ENCODE measurements at places on chromosomes 7 and 10.

DNA sequence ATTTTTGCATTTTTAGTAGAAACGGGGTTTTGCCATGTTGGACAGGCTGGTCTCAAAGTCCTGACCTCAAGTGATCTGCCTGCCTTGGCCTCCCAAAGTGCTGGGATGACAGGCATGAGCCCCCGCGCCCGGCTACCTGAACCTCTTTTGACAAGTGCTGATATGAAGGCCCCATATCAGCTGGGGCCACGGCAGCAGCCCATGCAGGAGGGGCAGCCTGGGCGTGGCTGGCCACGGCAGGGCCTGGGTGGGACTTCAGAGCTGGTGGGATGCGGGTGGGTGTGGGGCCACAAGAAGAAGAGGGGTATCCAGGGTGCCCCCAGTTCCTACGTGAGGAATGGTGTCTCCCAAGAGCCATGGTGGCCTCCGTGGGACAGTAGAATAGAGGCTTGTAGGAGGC is 6.9 kb downstream of the LRRC27 start:
- DNase-seq: no peak

- no peak for DNase-seq
Measured at GRCh38 chr7:4079366-4079765, 602.7 kb upstream of the FOXK1 start.

DNA sequence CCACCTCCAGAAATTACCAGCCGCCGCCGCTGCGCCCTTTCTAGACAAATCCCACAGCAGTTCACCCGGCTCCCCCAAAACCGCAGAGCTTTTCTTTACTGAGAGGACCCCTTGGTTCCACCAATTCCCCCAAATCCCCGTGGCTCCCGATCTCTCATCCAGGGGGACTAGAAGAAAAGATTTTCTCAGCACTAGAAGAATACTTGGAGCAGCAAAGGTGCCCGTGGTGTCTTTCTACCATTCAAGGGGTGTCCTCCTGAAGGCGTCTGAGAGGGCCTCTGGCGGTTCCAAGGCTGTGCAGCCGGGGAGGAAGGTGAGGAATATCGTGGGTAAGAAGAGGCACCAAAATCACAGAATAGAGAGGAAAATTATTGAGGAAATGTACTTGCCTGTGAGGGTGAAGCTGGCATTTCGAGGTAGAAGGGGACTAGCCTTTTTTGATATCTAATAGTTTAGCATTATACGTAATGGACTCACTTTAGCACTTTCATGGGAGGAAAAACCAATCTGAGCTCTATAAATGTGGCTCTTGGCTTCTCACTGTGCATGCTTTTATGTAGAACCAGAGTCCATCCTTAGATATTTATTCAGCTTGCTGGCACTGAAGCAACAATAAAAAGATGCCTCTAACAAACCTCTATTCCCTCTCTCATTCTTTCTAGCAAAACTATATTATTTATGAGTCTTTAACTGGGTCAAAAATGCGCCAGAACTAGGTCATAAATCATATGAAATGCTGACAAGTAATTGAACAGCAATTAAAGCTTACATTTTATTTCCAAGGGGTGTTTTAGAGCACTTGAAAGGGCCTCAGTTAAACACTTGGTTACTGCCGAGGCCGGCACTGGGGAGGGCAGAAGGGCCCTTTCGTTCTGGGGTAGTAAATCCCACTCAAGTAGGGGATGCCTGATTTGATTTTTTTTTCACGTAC is 13.8 kb upstream of the HOXA2 start:
- DNase-seq: no peak

GRCh38 chr10:124152139-124153022 is 59.0 kb upstream of the CHST15 start:
- DNase-seq: no peak

DNA sequence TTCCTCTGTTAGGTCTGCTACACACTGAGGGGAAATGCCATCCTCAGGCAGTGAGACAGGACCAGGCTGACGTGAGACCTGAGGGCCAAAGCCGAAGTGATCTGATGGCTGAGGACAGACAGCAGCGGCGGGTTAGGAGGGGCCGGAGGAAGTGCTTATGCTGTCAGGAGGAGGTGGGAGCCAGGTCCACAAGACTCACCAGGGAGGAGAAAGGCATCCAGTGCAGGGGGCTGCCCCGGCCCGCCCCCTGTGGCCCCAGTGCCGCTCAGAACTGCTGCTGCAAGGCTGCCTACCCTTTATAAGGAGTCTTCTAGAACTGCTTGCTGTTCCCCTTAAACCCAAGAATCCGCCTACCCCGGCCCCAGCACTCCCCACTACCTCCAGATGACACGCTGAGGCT is 19.8 kb downstream of the AKR1E2 start:
- no peak for DNase-seq

DNA sequence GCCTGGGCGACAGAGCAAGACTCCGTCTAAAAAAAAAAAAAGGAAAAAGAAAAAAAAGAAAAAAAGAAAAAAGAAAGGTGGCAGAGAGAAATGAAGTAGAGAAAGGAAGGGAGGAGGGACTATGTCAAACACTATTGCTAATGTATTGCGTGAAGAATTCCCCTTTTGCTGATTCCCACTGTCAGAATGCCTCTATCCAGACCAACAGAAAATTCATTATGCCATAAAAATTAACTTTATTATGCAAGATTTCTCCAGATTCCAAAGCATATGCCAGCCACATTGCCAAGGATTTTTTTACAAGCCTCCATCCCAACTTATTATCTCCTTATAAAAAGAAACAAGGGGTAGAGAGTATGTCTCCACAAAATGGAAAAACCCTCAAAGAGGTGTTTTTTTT is 209.3 kb downstream of the MTERF1 start:
- no peak for DNase-seq

DNA sequence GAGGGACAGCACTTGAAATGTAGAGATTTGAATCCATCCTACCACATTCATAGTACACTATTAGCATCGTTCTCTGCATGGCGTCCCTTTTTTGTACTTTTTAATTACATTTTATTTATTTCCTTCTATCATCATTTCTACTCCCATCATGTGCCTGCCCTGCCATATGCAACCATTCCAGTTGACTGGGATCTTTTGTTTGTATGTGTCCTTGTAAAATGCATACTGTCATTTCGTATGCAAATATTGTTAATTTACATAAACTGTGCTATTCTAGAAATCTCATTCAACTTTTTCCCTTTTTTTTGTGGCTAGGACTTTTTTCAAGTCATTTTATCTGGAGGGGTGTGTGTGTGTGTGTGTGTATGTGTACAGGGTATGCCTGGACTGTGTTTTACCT is 57.9 kb downstream of the RAB11FIP2 start:
- no peak for DNase-seq

DNA sequence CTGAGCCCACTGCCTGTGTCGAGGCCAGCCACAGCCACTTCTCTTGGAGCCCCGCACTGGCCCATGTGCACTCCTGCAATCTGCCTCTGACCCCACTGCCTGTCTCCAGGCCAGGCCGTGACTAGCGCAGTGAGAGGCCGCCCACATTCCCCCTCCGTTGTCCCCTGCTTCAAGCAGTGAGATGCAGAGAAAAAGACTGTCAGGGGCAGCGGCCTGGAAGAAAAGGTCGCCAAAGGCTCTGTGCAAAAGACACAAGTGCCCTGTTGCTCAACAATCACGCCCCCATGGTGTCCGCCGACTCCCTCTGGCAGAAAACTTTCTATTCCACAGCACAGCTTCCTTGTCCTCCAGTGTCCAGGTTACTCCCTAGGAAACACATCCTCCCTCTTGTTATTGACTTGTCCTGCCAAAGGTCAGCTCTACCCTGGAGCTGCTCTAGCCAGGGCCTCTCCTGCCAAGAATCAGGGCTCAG is 9.9 kb downstream of the FAM131B start:
- DNase-seq: no peak

- no peak for DNase-seq
Measured at GRCh38 chr10:77622889-77623291, 14.7 kb downstream of the KCNMA1 start.

- DNase-seq: no peak
Measured at GRCh38 chr10:103568505-103568904, 75.0 kb downstream of the NEURL1 start.

DNA sequence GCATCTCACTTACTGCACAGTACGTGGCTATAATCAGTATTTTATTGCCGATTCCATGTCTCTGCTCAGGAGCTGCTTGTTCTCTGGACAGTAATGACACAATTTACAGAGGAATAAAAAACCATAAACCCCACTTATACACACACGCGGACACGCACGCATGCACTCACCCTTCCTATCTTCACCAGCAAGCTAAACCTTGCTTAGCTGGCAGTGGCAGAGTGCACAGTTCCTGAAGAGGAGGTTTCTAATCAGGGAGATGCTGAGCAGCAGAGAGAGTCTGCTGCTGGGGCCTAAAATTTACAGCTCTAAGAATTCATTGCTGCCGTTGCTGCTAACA is 66.3 kb downstream of the SND1 start:
- no peak for DNase-seq

DNA sequence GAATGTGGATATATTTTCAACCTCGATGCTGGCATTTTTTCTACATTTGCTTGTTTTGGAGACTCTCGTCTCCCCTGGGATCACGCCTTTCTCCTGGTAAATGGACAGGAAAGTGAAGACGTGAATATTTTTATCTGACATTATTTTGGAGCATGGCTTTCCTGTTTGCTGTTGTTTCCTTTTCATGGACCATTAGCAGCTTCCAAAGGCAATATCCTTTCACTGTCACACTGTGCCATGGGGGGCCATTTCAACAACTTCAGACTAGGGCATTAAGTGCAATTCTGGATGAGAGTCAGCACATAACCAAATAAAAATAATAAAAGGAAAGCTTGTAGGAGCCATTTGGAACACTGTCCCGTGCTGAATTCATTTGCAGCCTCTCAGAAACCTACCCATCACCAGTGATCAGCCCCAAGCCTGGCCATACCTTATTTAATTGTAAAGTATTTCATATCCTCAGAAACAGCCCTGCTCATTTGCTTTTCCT is 75.9 kb upstream of the NEUROD6 start:
- no peak for DNase-seq

DNA sequence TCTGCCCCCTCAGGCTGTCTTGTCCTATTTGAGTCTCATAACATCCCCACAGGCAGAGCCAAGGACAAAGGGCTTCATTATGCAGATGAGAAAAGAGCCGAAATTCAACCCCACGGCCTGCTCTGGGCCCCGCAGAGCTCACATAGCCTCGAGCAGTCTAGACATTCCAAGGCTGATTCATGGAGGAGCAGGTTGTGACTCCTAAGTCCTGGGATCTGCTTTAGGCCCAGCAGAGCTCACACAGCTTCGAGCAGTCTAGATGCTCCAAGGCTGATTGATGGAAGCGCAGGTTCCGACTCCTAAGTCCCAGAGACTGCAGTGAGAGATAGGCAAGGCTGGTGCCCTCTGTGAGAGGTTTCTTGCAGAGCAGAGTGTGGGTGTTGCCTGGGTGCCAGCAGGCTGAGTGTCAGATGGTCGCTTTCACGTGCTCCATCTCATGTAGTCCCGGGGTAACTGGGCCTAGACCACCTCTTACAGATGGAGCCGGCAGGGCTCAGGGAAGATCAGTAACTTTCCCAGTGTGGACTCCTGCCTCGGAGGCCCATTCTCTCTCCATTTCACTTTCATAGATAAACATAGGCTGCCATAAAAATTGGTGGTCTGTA is 436.1 kb upstream of the FOXK1 start:
- DNase-seq: no peak

- DNase-seq: no peak
Measured at GRCh38 chr7:36245684-36246299, 92.7 kb downstream of the EEPD1 start.

DNA sequence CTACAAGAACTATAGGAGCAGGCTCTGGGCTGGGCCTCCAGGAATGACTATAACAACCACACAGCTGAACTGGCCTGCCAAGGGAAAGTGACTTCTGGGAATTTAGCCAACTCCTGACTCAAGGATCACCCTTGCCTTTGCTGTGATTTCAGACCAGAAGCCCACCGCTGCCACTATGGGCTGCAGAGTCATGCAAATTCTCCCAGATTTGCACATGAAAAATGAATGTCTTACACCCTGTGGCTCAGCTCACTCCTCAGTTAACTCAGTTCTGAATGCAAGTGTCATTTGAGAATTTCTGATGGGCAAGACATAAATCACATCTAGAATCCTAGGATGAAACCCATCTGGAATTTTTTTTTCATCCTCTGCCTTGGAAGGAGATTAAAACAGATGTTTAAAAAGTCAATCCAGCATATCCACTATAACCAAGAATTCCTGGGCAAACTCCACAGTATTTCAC is 186.5 kb upstream of the BET1 start:
- DNase-seq: no peak

DNA sequence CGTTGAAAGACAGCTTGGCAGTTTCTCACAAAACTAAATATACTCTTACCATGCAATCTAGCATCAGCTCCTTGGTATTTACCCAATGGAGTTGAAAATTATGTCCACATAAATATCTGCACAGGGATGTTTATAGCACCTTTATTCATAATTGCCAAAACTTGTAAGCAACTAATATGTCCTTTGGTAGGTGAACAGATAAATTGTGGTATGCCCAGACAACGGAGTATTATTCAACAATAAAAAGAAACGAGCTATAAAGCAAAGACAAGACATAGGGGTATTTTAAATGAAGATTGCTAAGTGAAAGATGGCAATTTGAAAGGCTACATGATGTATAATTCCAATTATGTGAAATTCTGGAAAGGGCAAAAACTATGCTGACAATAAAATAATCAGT is 162.5 kb upstream of the PTN start:
- no peak for DNase-seq

- no peak for DNase-seq
Measured at GRCh38 chr7:1702652-1703051, 32.6 kb downstream of the ELFN1 start.

- DNase-seq: no peak
Measured at GRCh38 chr7:128094686-128095085, 63.4 kb upstream of the LRRC4 start.

DNA sequence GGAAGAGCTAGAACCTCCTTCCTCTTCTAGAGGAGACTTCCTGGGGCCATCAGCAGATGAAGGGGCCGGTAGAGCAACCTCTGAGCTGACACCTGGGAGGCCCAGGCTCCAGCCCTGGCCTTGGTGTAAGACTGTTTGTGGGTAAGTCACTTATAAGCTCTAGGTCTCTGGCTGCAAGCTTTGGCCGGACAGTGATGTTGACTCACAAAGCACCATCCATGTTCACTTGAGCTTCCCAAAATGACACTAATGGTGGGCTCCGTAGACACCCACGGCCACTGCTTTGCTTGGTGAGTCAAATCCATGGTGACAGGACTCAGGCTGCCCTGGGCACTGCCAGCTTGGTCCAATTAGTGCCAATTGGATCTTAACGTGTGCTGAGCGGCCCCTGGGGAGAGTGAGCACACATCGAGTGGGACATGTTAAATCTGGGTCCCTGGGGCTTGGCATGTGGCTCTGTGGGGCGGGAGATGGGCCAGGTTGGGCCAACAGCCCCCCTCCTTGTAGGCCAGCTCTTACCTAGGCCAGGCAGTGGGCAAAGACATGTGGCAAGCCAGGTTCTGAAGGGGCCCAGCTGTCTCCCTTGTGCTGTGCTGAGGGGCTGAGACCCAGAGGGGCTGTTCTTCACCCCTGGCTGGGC is 16.7 kb downstream of the NEURL1 start:
- peak; percentile 3 for DNase-seq

- DNase-seq: peak; percentile 68
Measured at GRCh38 chr7:99375070-99375807, 709 bp downstream of the ARPC1B start.
